ENCODE measurements at places on chromosomes 4 and X.
A peak's percentile ranks its signal among the peaks of the same experiment; 100 is the strongest.

- no peak for DNase-seq
Observed at GRCh38 chrX:41108463-41109205, 23.4 kb downstream of the USP9X start.

DNA sequence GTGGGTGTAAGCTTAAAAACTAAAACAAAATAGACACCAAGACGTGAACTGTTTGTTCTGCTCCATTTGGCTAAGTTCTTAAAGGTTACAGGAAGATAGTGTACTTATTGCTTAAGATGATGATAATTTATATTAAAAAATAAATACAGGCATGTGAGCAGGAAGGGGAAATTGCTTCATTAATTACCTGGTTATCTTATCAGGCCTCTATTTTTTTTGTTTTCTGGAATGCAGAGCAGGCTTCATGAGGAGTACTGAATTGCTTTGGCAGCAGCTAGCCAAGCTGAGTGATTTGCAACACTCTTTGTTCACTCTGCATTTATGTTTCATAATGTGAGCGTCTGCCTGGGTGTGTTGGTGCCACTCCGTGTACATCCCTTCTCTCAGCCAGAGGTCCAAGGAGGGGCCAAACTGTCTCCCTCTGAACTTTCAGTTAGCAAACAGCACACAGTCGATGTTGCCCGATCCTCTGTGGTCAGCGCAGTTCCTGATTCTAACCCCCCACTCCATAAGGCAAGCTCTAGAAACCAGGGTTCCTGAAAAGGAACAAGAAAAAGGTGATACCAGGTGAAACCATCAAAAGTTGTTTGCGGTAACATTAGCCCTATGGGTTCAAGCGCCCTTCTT lies 348.2 kb downstream of the SPRY1 start:
- DNase-seq: no peak

DNA sequence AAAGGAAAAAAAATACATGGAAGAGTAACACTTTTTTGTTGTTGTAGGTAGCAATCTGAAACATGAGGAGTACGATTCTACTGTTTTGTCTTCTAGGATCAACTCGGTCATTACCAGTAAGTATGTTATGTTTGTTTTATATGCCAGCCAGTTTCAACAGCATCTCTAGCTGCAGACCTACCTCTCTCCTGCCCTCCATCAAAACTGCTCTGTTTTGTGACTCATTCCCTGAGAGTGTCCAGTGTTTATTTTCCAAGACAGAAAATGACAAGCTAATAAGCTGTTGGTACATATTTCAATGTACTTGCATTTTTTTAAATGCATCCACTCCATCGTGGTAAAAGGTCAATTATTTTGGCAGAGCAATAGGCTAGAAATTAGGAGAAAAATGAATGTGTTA lies 347 bp downstream of the AMTN start:
- no peak for DNase-seq

GRCh38 chrX:114675365-114675764 lies 91.5 kb downstream of the HTR2C start:
- no peak for DNase-seq

DNA sequence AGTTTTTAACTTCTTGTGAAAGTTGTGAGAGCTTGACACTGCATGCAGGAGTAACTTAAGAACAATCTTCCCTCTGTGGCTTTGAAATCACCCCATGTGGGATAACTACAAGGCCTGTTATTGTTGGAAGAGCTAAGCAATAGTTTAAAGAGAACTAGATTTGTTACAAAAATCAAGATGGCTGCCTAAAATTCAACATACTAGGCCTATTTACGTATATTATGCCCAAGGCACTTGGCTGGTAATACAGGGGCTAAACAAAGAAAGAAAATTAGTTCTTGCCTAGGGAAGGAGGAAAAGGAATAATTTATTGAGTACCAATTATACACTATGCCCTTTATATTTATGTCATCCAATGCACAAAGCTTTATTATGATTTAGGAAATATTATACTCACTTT lies 36.1 kb downstream of the DMD start:
- no peak for DNase-seq

- DNase-seq: no peak
Observed at GRCh38 chrX:16222151-16222550, 54.9 kb downstream of the MAGEB17 start.

- DNase-seq: peak; percentile 1
Observed at GRCh38 chr4:133839326-133839725, 362.3 kb downstream of the PABPC4L start.

- DNase-seq: no peak
Observed at GRCh38 chr4:7516096-7516772, 81.5 kb upstream of the PSAPL1 start.

- DNase-seq: no peak
Observed at GRCh38 chrX:70196961-70197720, 19.9 kb downstream of the DGAT2L6 start.

GRCh38 chr4:92304121-92304520 lies 355 bp downstream of the GRID2 start:
- DNase-seq: peak; percentile 15

GRCh38 chrX:151852294-151852693 lies 60.4 kb upstream of the MAGEA4 start:
- DNase-seq: no peak

GRCh38 chr4:186726426-186727168 lies 2.9 kb upstream of the FAT1 start:
- no peak for DNase-seq

GRCh38 chr4:182695009-182695408 lies 222.2 kb downstream of the DCTD start:
- DNase-seq: no peak

- no peak for DNase-seq
Observed at GRCh38 chr4:7341491-7342222, 93.1 kb downstream of the PSAPL1 start.

DNA sequence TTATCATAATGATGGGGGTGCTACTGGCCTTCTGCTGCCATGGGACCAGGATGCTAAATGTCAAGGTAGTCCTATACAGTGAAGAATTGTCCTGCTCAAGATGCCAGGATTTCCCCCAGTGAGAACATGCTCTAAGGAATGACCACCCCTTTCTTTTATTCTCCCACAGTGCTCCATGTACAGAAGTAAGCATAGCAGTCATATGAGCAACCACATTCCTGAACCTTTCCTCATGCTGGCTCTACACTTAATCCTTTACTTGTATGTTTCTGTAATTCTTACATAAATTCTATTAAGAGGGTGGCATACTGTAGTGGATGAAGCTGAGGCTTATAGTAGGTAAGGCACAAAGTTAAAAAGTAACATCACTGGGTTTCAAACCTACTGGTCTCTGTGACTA lies 20.2 kb downstream of the CYP2U1 start:
- no peak for DNase-seq

DNA sequence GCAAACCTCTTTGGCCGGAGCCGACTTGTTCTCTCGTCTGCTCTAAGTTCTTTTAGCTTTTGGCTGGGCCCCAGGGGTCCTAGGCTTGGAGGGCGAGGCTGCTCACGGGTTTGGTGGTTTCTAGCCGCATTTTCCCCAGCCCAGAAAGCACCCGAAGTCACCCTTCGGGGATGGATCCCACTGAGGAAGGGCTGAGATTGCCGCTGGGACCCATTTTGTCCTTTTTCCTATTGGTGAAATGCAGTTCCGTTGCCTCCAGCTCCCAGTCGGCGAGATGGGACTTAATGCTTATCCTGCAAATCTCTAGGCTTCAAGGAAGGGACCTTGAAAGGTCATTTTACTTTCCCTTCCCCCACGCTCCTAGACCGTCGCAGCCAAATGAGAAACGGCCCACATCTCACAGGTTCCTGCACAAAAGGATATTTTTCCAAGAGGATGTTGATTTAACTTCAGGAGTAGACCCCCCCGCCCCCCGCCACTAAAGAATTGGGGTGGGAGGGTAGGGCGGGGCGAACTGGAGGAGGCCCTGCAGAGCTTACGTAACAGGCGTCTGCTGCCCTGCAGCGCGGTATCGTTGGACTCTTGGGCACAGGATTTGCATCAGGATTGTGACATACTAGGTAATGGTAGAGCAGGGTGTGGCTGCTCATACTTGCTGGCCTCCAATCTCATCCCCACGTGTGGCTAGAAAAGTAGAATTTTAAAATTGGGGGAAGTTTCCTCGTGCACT lies 564 bp downstream of the PGK1 start:
- peak; percentile 3 for DNase-seq

GRCh38 chrX:124348885-124349453 lies 2.6 kb downstream of the SH2D1A start:
- no peak for DNase-seq

DNA sequence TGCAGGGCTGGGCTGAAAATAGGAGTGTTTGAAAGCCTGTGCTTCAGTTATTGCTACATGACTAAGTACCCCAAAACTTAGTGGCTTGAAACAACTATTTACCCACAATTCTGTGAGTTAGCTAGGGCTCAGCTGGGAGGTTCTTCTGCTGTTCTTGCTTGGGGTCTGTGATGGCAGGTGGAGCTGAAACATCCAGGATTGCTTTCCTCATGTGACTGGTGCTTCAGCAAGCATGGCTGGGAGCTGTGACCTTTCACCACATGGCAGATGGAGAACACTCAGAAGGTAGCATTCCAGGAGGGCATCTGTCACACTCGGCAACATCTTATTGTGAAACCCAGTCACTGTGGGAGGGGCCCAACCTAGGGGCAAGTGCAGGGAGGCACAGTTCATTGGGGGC lies 57.0 kb upstream of the TBC1D14 start:
- no peak for DNase-seq

Measured in NCI-H446 treated with DMSO at 0.1 percent for 48 hours (cell line).